ENCODE measurements at places on chromosomes 11 and 22.

DNA sequence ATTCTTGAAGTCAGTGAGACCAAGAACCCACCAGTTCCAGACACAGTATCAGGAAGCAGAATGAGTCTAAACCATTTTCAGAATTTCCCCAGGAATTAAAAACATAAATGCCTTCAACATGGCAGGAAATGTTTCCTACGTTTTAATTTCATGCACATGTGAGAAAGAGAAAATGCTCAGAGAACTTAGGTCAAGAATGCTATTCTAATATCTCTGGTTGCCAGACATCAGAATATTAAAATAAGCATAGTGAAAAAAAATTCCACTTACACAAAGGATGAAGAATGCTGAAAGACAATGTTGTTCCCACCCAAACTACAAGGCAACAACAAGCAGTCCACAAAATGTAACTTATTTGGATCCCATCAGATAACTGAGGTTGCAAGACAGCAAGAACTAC, 104.8 kb downstream of the RAB38 start:
- no peak for DNase-seq

DNA sequence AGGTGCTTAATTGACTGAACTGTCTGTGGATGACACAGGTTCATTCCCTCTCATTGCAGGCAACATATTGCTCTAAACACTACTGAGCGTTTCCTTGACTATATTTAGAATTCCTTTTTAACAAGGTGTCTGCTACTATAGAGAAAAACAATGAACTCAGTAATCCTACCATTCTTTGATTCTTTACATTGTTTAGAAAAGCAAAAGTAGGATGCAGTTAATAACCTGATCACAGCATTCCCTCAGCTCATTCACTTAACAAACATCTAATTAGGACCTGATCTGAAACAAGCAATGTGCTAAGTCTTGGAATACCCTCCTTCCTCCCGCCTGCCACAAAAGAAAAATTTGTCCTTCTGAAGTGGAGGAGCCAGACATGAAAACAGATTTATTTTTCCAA, 313.1 kb downstream of the LRRC4C start:
- DNase-seq: no peak

DNA sequence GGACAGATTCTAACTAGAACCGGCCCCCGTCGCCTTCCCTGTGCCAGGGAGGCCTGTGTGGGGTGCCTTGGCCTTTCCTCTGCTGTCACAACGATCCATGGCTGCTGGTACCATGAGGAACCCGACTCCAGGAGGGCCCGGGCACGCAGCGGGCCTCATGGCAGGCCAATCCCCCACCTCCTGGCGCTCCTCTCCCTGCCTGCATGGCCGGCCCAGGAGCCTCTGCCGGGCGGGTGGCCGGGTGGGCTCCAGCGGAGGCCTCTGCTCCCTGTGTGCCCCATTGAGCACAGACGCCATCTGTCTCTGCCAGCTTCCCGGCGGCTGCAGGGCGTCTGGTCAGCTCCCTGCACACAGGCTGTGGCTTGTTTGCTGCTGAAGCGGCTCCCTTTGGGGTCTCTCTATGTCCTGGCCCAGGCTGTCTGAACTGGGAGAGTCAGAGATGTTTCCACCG, 86.5 kb downstream of the MYEOV start:
- no peak for DNase-seq

- no peak for DNase-seq
Observed at GRCh38 chr22:18085188-18085587, 7.4 kb downstream of the PEX26 start.

GRCh38 chr22:49068861-49069500, 758.7 kb downstream of the BRD1 start:
- DNase-seq: no peak

DNA sequence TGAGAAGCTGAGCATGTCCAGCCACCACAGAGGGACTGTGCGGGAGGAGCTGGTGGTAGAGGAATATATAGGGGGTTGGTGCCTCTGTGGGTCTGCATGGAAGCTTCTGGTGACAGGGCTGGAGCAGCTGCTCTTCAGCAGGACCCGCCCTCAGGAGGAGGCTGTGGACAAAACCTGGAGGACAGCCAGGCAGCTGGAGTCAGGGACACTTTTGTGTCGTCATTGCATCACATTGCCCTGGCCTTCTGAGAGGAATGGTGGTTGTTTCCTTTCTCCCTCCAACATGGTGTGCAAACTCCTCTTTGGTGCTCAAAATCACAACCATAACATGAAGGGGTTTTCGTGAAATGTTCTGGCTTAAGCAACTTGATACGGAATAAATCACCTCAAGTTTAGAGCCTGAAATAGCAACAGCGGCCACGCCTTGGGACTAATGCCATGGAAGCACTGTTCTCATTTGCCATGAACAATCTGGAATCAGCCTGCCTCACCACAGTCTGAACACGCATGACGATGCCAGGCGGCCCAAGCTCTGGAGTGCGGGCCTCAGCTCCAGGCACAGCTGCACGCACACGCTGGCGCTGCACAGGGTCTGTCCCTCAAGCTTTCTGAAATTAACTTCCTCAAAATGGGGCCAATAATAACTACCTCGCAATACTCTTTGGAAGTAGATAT, 17.1 kb upstream of the CSRP3 start:
- DNase-seq: peak; percentile 45

DNA sequence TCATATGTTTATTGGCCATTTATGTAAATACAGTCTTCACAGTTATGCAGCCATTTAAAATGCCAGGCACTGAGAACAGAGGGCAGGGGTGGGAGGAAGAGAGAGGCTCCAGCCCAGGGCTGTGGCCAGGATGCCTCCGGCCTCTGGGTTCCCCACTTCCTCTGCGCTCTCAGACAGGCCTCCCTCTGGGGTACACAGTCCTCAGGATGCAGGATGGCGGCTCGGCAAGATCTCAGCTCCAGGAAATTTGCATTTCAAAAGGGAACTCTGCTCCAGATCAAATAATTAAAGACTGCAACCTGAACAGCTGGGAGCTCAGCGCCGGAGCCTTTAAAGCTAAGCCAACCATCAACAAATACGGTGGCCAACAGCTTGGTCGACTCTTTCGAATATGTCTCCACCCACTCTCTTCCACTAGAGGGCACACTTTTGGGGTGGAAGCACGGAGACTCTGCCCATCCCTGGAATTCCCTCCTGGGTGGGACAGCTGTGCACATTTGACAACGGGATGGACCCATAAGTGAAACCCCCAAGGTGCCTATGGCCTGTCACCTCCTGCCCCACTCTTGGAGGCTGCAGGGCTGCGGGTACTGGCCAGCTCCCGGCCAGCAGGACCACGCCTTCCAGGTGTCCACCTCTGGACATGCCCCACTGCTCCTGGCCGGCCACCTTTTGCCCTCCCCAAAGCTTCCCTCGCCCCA, 1044.7 kb downstream of the BRD1 start:
- no peak for DNase-seq

GRCh38 chr11:18310800-18311340, 11.1 kb downstream of the HPS5 start:
- DNase-seq: no peak

DNA sequence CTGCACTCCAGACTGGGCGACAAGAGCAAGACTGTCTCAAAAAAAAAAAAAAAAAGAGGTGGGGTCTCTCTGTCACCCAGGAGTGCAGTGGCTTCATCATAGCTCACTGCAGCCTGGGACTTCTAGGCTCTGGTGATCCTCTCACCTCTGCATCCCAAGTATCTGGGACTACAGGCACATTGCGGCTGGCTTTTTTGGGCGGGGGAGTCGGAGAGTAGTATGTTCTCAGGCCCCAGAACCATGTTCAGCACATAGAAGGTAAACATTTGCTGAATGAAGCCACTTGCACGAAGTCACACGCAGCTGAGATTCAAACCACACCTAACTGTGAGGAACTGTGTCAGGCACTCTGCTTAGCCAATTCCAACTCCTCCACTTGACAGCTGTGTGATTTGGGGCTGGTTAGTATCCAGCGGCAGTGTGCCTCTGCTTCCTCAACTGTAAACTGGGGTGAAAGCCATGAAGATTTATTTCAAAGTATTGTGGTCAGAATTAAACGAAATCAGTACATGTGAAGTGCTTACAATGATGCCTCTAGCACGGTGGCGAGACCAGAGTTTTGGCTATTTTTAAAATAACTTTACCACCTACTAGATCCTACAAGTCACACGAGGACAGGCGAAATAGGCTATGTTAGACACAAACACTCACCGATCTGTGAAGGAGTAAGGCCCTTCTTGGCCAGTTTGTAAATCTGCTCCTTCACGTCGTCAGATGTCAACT, 789 bp downstream of the RPS13 start:
- DNase-seq: no peak

DNA sequence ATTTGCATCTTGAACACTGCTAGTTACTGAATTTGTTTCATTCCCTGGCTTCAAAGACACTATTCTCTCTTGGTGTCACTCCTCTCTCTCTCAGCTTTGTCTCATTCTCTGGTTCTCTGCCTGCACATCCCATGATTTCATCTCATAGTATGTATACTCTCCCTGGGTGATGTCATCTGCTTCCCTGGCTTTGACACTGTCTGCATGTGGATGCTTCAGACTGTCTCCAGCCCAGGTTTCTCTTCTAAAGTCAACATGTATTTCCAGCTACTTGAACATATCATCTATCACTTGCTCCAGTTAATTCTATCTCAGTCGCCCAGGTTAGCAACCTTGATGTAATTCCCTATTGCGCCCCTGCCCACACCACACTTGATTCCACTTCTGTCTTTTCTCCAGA, 9.3 kb upstream of the ACAT1 start:
- DNase-seq: peak; percentile 62

DNA sequence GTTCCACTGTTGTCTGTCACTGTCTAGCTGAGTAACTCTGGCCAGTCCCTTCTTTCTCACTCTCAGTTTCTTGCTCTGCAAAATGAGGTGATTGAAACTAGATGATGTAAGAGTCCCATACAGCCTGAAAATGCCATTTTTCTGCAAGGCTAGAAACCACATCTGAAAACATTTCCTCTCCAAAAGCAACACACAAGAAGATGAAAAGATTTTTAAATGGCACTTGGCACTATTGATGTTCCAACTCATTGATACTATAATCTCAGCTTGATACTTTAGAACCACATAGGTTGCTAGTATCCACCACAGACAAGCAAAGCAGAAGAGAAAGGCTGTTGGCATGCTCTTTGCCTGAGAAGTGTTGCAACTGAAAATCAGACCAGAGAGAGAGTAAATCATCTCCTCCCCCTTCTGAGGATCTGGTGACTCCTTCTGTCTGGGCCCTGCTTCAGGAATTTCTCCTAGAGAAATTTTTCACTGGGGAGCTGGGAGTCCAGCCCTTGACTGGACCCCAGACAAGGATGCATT, 1217.9 kb downstream of the LRRC4C start:
- DNase-seq: no peak

- no peak for DNase-seq
Observed at GRCh38 chr11:113260096-113260425, 54.3 kb upstream of the TTC12 start.

DNA sequence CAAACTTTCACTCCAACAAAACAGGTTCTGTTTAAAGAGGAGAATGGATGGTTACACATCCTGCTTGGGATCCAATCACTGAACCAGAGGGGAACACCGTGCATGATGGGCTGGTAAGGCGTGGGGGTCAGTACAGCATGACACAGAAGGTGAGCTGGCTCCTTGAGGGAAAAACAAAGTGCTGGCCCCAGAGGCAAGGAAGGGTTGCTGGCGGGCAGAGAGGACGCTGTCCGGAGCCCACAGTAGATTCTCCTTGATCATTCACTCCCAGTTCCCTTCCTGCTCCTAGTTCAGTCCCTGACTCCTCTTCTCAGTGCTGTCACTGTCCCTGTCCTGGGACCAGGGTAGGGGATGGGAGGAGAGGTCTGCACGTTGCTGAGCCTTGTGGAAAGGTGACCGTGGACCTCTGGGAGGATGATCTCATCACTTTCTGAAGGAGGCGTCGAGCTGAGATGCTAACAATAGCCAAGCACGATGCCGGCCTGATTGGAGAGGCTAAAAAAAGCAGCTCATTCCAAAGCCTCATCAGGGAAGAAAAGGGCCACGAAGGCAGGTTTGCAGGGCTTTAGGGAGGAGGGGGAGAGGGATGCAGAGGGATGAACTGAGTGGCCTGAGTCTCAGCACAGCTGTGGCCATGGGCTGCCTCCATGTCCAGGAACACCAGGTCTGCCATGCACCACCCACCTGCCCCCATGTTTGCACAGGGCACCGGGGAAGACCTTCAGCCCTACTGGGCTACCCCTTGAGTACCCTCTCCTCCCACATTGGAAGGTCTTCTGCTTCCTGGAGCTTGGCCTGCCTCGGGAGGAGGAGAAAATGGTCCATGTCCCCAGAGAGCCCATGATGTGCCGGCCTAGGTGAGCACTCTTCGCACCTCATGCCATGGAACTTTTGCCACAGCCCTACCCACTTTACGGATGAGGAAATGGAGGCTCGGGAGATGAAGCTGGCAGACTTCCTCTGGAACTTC, 72.7 kb upstream of the RTL6 start:
- DNase-seq: no peak

- peak; percentile 30 for DNase-seq
Observed at GRCh38 chr11:73288873-73289707, 17.0 kb downstream of the P2RY6 start.

GRCh38 chr11:68504432-68505066, 44.0 kb downstream of the PPP6R3 start:
- no peak for DNase-seq

GRCh38 chr11:72685560-72686480, 11.6 kb upstream of the PDE2A start:
- no peak for DNase-seq

GRCh38 chr11:35623621-35624168, 5.4 kb downstream of the FJX1 start:
- DNase-seq: no peak

DNA sequence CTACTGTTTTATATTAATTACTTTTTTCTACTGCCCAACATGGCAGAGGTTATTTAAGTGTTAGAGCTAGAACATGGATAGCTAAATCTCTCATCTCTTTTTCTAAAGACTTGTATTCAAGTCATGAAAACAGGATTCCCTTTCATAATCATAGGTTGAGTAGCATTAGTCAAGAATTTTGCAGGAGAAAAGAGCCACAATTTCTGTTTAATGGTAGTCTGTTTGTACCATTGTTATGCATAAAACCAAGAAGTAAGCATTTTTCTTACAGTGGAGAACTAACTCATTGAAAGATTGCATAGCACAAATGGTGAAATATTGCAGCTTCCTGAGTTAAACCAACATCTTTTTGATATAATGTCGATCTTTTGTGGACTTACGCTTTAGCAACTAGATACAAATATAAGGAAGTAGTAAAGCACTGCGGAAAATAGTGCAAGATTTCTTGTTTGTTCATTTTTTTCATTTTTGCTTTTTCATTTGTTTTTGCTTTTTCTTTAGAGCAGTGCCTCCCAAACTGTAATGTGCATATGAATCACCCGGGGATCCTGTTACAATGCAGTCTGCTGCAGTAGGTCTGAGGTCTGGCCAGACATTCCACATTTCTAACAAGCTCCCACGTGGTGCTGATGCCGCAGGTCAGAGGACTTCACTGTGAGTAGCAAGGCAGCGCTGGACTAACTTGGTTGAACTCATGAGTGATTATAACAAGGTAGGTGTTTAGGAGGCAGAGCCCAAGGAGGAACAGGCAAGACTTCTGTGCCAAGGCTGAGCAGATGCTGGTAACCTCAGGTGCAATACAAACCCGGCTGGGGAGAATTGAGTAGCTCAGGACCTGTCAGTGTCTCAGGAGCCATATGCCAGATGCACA, 4.6 kb downstream of the ETS1 start:
- no peak for DNase-seq

GRCh38 chr11:118961189-118961588, 5.1 kb downstream of the UPK2 start:
- DNase-seq: no peak

- no peak for DNase-seq
Observed at GRCh38 chr11:133895061-133895479, 49.8 kb upstream of the SPATA19 start.
